T-helper 2 cell treated with Interferon-gamma antibody and Interleukin-4, amounts not matched to agents 100 ng/mL and 5 ng/mL, for 36 hours (primary cell): ENCODE measurements at places on chromosomes 2 and 18. TPM values are rescaled to one million over a fixed set of nuclear protein-coding genes. Genes with fewer than 3 reads are reported as not detected.

The ARHGEF4 gene
- 0.41 TPM in 1 of 2 replicates, not detected in the other for total RNA-seq

The MREG gene
- 7.1 and 9.0 TPM in 2 replicates for total RNA-seq

The C1QL2 gene
- not detected in 2 replicates for total RNA-seq

The TNFRSF11A gene
- total RNA-seq = 29.6 and 30.8 TPM in 2 replicates

The UGT1A5 gene
- total RNA-seq = not detected in 2 replicates

The RBM43 gene
- 3.9 and 4.2 TPM in 2 replicates for total RNA-seq

The SKOR2 gene
- total RNA-seq = not detected in 2 replicates

The SNED1 gene
- 29.1 and 29.8 TPM in 2 replicates for total RNA-seq

The CHRND gene
- not detected in 2 replicates for total RNA-seq

The ACADL gene
- total RNA-seq = not detected in 2 replicates

The LONRF2 gene
- 0.16 and 0.27 TPM in 2 replicates for total RNA-seq

The GAREM2 gene
- 4.1 and 5.3 TPM in 2 replicates for total RNA-seq

The IGFBP5 gene
- total RNA-seq = not detected in 2 replicates

The RNF152 gene
- 0.05 and 0.11 TPM in 2 replicates for total RNA-seq

The REV1 gene
- total RNA-seq = 37.1 and 38.0 TPM in 2 replicates

The CCDC85A gene
- total RNA-seq = not detected in 2 replicates

The MDH1B gene
- total RNA-seq = 0.09 and 0.32 TPM in 2 replicates

The RAMP1 gene
- total RNA-seq = 10.5 and 10.7 TPM in 2 replicates

The DHRS9 gene
- 0.11 TPM in 1 of 2 replicates, not detected in the other for total RNA-seq

The CCDC102B gene
- 1.7 and 2.4 TPM in 2 replicates for total RNA-seq

The KLHL29 gene
- total RNA-seq = 2.2 TPM in 2 replicates

The CABYR gene
- total RNA-seq = 0.39 and 0.73 TPM in 2 replicates

The RNU2-63P gene
- 22.6 and 24.3 TPM in 2 replicates for total RNA-seq

The C2orf80 gene
- total RNA-seq = not detected in 2 replicates

The ACYP2 gene
- total RNA-seq = 10.8 and 12.1 TPM in 2 replicates

The SIGLEC15 gene
- not detected in 2 replicates for total RNA-seq

The MRPL53 gene
- 105 TPM in 2 replicates for total RNA-seq

The SOCS6 gene
- 3.2 and 3.6 TPM in 2 replicates for total RNA-seq

The TCF23 gene
- total RNA-seq = not detected in 2 replicates

The ZFP36L2 gene
- 133 and 135 TPM in 2 replicates for total RNA-seq

The CLEC4F gene
- total RNA-seq = not detected in 2 replicates

The FBXO41 gene
- 15.4 and 16.2 TPM in 2 replicates for total RNA-seq

The BUB1 gene
- 107 and 114 TPM in 2 replicates for total RNA-seq
